ENCODE measurements at places on chromosomes 13 and 19. TPM values are rescaled to one million over a fixed set of nuclear protein-coding genes. Genes with fewer than 3 reads are reported as not detected.

Gene LRG1
- 2.4 TPM for total RNA-seq

Gene UBAC2
- total RNA-seq = 72.7 TPM

Gene LIM2
- total RNA-seq = not detected

Gene GPR4
- 1.5 TPM for total RNA-seq

Gene METTL21C
- not detected for total RNA-seq

Gene CILP2
- total RNA-seq = 1.2 TPM

Gene ADM5
- 0.12 TPM for total RNA-seq

Gene CGB1
- not detected for total RNA-seq

Gene TUBA3C
- not detected for total RNA-seq

Gene TTC9B
- not detected for total RNA-seq

Gene PINLYP
- 0.58 TPM for total RNA-seq

Gene ZNF302
- total RNA-seq = 13.9 TPM

Gene CASP14
- total RNA-seq = not detected

Gene ZNF610
- total RNA-seq = 1.8 TPM

Gene KCNRG
- 0.70 TPM for total RNA-seq

Gene RBM42
- 76.0 TPM for total RNA-seq

Gene ITGBL1
- 22.3 TPM for total RNA-seq

Gene TLE2
- 13.1 TPM for total RNA-seq

Gene PTPRS
- 190 TPM for total RNA-seq

Gene GRIN3B
- total RNA-seq = 0.70 TPM

Gene SPACA6
- total RNA-seq = 12.3 TPM

Gene RGS9BP
- total RNA-seq = 1.9 TPM

Gene KLF1
- total RNA-seq = not detected

Gene IGFL3
- not detected for total RNA-seq

Gene PCSK4
- 0.12 TPM for total RNA-seq

Gene MIA
- total RNA-seq = not detected

Gene ZNF134
- 18.7 TPM for total RNA-seq

Gene PNMA8A
- 2.5 TPM for total RNA-seq

Gene RELB
- total RNA-seq = 8.0 TPM

Gene POGLUT2
- 40.6 TPM for total RNA-seq

Gene MAP1S
- total RNA-seq = 34.0 TPM

Gene FFAR1
- not detected for total RNA-seq

Gene MZT1
- 4.4 TPM for total RNA-seq

Gene SLC44A2
- 91.6 TPM for total RNA-seq

Gene CRX
- not detected for total RNA-seq

Gene CCDC194
- not detected for total RNA-seq

Gene RDH8
- not detected for total RNA-seq

Gene IRGC
- total RNA-seq = not detected

Gene FBXO17
- 42.8 TPM for total RNA-seq

Gene FCAR
- not detected for total RNA-seq

Gene MAB21L1
- not detected for total RNA-seq
